MM.1S (cell line): ENCODE measurements at places on chromosomes 2 and 18.

- peak; percentile 59 for DNase-seq
Observed at GRCh38 chr2:107712857-107713256, 113.8 kb upstream of the RGPD4 start.

GRCh38 chr2:170715062-170715931 is at the start of gene SP5:
SP5 (plus strand) TSS chr2:170715337; CDS start chr2:170715513, 176 bp downstream.
- peak; percentile 65 for DNase-seq

DNA sequence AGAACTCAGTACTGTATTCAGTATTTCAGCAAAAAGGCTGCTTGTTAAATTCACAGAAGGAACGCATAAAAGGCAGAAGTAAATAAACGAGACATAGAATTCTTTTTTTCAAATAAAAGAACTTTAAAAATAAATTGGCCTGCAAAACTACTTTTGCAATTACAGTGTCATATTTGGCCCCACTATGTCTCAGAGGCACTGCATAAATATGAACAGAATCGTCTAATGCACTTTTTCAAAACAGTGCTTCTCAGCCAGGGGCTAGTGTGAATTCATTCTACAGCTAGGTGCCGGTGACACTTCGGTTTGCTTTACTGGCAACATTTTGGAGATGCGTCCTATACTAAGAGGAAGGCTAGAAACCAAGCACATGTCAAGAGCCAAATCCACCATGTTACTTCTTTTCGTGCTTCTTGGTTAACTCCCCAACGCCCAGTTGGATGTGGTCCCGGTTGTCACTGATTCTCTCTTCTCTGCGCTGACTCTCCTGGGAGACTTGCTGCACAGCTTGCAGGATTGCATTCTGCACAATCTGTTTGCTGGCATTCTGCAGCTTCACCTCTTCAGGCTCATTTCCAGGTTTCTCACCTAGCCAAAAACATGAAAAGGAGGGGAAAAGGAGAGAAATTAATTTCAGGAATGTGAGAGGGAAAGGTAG is 51.8 kb downstream of the AKAIN1 start:
- no peak for DNase-seq

DNA sequence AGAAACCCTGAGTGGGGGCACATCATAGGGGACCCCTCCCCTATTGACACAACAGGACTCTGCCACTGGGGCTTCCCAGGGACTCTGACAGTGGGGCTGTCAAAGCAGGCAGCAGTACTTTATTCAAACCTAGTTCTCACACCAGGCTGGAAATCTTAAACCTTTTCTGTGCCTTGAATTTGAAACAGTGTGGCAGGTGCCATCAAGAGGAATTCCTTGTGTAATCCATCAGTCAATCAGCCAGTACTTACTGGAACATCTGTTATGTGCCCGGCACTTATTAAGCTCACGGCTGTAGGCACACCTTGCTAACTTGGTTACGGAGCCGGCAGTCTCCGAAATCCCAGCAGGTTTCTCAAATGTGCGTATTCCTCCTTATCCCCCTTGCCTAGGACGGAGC is 12.0 kb downstream of the GLI2 start:
- no peak for DNase-seq

DNA sequence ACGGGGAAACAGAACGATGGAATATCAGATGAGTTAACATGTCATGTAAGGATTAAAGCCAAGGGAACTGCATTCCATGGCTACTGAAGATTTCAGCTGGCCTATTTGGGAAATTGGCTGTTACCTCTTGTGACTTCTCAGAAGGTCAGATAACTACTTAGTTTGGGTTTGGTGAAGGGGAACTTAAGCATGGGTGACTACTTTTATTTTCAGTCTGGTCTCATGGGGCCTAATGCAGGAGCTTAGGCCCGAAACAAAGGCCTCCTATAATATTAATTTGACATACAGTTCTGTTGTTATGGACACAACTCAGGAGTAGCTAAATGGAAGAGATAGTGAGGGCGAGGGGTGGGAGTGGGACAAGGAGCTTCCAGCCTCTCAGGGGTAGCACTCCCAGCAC is 44.0 kb upstream of the TXNDC2 start:
- no peak for DNase-seq

DNA sequence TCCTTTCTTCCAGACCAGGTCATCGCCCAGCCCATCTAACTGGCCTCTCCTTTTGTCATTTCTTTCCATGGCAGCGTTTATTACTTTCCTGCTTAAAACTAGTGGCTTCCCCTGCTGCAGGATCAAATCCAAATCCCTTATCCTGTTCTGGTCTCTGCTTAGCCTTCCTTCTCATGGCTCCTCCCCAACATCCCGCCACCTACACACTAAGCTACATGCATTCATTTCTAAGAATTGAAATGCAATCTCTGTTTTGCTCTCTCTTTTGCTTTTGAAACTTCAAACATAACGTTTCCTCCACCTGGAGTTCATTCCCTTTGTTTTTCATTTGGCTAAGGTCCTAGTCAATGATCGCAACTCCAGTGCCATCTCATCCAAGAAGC is 18.0 kb upstream of the DPP4 start:
- DNase-seq: no peak
